ENCODE measurements at places on chromosomes 3 and 15.

- DNase-seq: no peak
These were observed 614.8 kb downstream of the DIPK2A start for GRCh38 chr3:144586382-144586781.

DNA sequence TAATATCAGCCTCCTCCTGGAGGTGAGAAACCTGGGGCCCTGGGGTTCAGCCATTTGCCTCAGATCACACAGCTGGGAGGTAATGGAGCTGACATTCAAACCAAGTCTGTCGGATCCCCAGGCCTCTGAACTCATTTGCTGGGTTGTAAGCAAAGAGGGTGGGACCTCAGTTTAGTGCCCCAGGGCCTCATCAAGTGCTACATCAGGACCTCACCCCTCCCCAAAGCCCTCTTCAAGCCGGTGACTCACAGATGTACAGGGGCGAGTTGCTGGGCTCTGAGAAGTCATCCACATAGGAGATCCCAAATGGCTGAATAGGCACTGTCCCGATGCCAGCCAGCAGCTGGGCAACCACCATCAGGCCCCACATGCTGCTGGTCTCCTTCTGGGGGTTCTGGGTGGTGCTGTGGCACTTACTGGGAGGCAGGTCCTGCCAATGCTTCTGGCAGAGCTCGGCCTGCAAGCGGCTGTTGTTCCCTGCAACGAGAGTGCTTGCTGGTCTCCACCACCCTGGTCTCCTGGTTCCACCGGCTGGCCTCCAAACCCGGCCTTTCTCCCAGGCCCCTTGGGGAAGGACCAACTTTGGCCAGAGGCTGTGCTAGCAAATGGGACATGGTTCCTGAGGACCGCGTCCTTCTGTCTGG, 59.2 kb upstream of the RAB6B start:
- DNase-seq: no peak

GRCh38 chr15:69994429-69995205, 103.1 kb downstream of the TLE3 start:
- DNase-seq: no peak

- no peak for DNase-seq
These were observed 8.8 kb downstream of the FILIP1L start for GRCh38 chr3:100105501-100105900.

DNA sequence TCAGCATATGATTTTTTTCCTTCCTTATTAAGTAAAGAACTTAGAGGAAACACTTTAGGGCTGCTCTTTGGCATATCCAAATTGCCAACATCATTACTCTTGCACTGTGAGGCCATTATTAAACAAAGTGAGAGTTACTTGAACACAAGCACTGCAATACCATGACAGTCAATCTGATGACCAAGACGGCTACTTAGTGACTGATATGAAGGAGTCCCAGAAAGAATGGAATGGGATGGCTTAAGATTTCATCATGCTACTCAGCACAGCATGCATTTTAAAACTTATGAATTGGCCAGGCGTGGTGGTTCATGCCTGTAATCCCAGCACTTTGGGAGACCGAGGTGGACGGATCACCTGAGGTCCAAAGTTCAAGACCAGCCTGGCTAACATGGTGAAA, 55.2 kb downstream of the FAM98B start:
- DNase-seq: no peak

GRCh38 chr15:40902605-40903561, 8.6 kb downstream of the VPS18 start:
- DNase-seq: peak; percentile 76

DNA sequence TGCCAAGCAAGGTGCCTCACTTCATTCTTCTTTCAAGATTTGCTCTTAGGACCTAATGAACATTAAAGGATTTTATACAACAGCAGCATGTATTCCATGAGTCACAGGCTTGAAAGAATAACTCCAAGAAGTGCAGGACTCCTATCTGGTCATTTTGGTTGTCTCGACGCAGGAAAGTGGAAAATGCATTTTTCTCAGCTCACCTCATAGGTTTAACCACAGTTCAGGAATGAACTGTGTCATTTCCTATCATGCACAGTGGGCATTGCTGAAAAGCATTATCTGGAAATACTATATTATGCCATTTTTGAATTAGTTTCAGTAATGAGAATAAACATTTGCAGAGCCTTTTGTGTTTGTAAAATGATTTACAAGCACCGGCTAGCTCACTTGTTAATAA, 98.7 kb upstream of the BFSP2 start:
- DNase-seq: no peak

DNA sequence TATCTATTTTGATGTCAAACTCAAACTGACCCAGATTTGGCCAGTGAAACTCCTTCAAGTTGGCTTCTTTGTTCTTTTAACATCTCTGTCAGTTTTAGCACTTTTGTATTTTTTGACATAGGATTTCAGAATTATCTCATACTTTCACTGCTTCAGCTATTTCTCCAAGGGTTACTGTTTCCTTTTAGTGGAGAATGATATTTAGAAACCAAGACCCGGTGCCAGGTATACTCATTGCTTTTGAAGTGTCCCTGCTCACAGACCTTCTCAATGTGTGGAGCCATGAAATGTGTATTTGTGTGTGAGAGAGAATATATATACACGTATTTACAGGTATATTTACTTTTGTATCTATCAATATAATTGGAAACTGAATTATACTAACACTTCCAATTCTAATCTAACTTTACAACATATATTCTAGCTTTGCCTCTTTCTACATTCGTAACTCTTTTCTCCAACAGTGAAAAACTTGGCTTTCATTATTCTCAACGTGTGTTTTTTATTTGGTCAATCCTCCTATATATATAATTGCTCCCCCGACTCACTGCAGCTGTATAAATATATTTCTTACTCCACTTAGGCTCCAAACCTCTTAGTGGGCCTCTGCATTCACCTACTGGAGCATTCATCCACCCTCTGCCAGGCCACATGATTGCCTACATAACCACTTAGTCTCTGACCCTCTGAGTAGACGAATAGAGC, 54.0 kb downstream of the OTOL1 start:
- DNase-seq: no peak

GRCh38 chr3:71989165-71989564, 204.2 kb upstream of the PROK2 start:
- DNase-seq: no peak

GRCh38 chr3:69352305-69353087, 33.4 kb downstream of the FRMD4B start:
- no peak for DNase-seq

DNA sequence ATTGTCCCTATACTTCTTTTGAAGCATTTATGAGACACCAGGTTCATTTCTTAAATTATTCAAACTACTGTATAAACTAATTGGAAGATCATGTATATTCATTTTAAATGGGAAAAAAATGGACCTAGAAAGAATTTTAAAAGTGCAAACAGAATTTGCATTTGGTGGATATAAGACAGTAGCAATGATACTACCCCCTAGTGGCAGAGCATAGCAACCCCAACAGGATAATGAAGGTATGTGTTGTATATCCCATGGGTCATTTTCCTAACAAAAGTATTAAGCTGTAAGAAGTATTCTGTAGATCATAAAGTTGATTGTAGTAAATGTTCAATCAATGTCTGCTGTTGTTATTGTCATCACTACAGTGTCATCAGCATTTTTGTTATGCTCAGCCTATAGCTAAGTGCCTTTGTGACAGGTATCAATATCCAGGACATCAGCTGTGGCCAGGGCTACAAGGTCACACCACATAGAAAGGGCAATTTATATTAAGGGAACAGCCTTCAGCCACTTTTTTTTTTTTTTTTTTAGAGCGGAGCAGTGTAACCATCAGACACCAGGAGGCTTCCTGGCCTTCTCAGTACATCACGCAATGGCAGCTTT, 175.8 kb downstream of the FOXB1 start:
- DNase-seq: peak; percentile 12

GRCh38 chr3:126525091-126525852, 1.3 kb downstream of the CHST13 start:
- no peak for DNase-seq

DNA sequence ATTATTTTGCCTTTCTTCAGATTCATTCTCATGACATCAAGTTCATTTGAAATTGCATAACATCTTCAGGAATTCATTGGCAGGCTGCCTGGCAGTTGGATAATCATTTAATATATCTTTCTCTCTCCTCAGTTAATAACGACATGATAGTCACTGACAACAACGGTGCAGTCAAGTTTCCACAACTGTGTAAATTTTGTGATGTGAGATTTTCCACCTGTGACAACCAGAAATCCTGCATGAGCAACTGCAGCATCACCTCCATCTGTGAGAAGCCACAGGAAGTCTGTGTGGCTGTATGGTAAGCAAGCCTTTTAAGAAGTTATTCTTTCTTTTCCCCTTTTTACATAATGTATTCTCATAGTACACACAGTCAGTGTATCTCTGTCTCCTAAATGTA, 38.2 kb downstream of the TGFBR2 start:
- DNase-seq: no peak

- DNase-seq: no peak
These were observed 278.9 kb downstream of the MECOM start for GRCh38 chr3:169384573-169384972.

- no peak for DNase-seq
These were observed 66.3 kb upstream of the BBX start for GRCh38 chr3:107456501-107456900.

GRCh38 chr3:172257648-172258400, 190.4 kb downstream of the GHSR start:
- no peak for DNase-seq

DNA sequence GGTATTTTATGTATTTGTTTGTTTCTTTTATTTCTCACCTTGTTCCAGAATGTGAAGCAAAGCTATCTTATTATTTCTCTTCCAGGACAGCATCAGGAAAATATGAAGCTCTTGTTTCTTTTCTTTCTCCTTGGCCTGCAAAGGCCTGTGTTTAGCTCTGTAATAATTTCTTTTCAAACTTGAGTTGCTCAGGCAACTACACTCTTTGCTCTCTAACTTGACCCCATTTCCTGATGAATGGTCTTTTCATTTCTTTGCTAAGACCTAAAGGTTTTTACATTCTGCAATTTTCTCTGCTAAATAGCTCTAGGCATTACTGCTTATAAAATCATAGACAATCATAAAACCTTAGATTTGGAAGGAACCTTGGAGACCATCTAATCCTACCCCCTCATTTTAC, 26.2 kb upstream of the ZNF770 start:
- DNase-seq: peak; percentile 45

- no peak for DNase-seq
These were observed 49.1 kb downstream of the KLHL25 start for GRCh38 chr15:85745525-85746150.

- DNase-seq: no peak
These were observed 161.1 kb upstream of the UBE2E1 start for GRCh38 chr3:23644676-23645075.

GRCh38 chr15:38461066-38461833, 7.3 kb downstream of the FAM98B start:
- DNase-seq: no peak

- DNase-seq: no peak
These were observed 252.6 kb upstream of the LYSMD4 start for GRCh38 chr15:99985878-99986277.

DNA sequence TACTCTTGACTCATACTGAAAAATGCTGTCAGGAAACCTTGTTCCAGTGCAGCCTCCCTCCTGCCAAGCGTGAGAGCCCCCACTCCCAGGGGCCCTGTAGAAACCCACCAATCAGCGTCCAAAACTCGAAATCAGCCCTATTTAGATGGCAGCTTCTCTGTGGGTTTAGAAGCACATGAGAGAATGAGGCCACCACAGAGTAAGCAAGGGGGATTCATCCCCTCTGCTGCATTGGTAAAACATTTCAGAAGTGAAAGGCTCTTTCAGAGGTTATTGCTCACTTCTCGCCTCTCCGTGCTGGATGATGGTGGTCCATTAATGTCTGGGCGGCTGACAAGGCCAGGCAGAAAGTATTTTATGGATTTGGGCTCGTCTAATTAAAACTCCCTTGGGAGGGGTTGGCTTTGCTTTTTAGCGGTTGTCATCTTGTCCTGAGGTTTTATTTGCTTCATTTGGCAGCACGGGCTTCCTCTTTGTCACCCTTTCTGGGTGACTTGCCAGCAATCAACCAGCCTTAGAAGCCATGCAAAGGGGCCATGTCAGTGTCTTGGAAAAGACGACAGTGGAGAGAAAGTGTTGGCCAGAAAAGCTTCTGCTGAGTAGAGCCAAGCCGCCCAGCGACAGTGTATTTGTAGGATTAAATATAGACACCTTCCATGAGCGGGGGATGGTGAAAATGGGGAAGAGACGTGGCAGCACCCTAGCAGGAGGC, 145.5 kb downstream of the ATP10A start:
- DNase-seq: peak; percentile 50

- DNase-seq: no peak
These were observed 1.7 kb downstream of the SEMA3B start for GRCh38 chr3:50270422-50271224.

GRCh38 chr3:2810723-2811122, 299.5 kb downstream of the IL5RA start:
- no peak for DNase-seq

DNA sequence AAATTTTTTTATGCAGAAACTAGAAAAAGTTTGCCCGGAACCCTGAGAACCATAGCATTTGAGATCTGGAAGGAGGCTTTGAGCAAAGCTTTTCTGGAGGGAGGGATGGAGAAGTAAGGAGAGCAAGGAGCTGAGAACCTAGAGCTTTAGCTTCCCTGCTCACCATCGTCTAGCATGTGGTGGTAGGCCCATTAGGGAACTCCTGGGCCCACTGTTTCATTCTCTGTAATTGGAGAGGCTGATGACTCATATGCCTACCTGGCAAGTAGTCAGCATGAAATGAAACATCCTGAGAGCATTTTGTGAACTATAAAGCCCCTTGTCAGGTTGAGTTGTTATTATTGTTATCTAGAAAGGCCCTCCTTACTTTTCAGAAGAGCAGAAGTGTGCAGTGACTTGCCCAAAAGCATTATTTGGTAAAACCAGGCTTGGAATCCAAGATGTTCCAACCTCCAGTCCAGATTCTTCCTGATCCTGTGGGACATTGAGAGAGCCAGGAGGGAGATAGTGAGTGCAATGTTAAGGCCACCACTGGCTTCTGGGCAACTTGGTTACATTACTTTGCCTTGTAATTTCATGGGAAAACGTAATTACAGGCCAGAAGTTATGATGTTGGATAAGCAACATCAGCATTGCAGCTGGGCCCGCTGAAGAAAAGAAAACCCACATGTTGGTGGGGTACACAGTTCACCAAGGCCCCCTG, 104.5 kb upstream of the BFSP2 start:
- DNase-seq: no peak

DNA sequence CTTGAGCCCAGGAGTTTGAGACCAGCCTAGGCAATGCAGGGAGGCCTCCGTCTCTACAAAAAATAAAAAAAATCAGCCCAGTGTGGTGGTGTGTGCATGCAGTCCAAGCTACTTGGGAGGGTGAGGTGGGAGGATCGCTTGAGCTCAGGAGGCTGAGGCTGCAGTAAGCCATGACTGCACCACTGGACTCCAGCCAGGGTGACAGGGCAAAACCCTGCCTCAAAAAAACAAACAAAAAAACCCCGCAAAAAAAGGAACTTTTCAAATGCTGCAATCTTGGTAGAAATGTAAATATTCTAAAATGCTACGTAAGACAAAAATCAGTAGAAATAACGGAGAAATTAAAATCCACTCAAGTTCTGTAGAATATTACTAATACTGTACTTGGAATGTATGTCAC, 108.1 kb upstream of the MELTF start:
- no peak for DNase-seq
